Upper lobe of right lung (tissue), 1 donor: ENCODE measurements at places on chromosomes 1 and 21. TPM values are rescaled to one million over a fixed set of nuclear protein-coding genes. Genes with fewer than 3 reads are reported as not detected.

DNA sequence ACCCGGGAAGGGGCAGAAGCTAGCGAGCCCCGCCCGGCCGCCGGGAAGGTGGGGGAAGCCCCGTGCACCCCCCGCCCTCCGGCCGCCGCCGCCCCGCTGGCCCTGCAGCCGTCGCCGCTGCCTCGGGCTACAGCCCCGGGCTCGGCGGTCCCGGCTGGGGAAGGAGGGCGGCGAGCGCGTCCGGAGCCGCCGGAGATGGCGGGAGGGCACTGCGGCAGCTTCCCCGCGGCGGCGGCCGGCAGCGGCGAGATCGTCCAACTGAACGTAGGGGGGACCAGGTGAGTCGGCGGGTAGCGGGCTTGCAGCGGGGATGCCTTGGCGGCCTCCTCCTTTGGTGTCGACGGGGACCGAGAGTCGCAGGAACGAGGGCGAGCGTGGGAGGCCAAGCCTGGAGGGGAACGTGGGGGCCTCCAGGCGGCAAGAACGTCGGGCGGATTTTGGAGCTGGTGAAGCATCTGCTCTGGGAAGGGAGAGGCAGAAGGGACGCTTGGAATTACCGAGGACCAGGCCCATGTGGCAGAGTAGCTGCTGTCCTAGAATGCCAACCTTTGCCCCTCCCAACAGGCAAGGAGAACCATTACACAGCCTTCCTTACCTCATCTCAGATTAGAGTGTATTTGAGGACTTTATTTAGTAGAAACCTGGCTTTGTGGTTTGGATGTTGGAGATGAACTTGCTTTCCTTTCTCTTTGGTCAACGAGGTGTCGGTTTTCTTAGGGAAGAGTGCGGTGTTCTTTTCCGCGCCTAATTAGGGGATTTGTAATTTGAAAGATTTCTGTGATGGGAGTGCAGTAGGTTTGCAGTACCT is 591 bp downstream of the KCTD3 start:
- H3K27ac ChIP-seq: peak overlapping the region; percentile 83
- no peaks in the 10 kb centered on the region for H3K27me3 ChIP-seq
- peak; percentile 79 for DNase-seq
- H3K4me3 ChIP-seq: peak overlapping the region; percentile 72
- H3K36me3 ChIP-seq: no peaks in the 10 kb centered on the region

DNA sequence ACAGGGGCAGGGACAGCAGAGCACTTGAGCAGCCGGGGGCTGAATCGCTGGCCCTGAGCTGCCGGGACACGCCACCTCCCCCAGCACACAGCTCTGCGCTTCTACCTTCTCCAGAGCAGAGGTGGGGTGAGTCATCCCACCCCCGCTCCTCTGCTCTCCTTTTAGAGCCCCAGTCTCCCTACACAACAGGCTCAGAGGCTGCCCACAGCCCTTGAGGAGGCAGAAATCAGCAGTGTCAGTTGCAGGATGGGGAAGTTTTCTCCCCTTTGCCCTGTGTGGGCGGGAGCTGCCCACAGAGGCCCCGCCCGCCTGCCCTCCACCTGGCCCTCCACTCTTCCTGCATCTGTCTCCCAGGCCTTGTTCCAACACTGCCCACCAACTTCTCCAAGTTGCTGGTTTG is 94.6 kb downstream of the STUM start:
- no peak overlapping the region for H3K4me3 ChIP-seq
- peak; percentile 77 for DNase-seq
- peaks cover 67% of the 10 kb centered on the region for H3K36me3 ChIP-seq
- no peak overlapping the region for H3K27ac ChIP-seq

- no peaks in the 10 kb centered on the region for H3K27me3 ChIP-seq
- DNase-seq: no peak
- H3K27ac ChIP-seq: no peak overlapping the region
- no peaks in the 10 kb centered on the region for H3K36me3 ChIP-seq
- H3K4me1 ChIP-seq: no peaks in the 10 kb centered on the region
- H3K4me3 ChIP-seq: no peak overlapping the region
Measured at GRCh38 chr1:193448682-193449461, 262.5 kb upstream of the B3GALT2 start.

- H3K4me3 ChIP-seq: no peak overlapping the region
- H3K36me3 ChIP-seq: no peaks in the 10 kb centered on the region
- DNase-seq: peak; percentile 16
- no peaks in the 10 kb centered on the region for H3K27me3 ChIP-seq
- no peaks in the 10 kb centered on the region for H3K4me1 ChIP-seq
Measured at GRCh38 chr1:225476100-225476511, 48.3 kb upstream of the LBR start.

DNA sequence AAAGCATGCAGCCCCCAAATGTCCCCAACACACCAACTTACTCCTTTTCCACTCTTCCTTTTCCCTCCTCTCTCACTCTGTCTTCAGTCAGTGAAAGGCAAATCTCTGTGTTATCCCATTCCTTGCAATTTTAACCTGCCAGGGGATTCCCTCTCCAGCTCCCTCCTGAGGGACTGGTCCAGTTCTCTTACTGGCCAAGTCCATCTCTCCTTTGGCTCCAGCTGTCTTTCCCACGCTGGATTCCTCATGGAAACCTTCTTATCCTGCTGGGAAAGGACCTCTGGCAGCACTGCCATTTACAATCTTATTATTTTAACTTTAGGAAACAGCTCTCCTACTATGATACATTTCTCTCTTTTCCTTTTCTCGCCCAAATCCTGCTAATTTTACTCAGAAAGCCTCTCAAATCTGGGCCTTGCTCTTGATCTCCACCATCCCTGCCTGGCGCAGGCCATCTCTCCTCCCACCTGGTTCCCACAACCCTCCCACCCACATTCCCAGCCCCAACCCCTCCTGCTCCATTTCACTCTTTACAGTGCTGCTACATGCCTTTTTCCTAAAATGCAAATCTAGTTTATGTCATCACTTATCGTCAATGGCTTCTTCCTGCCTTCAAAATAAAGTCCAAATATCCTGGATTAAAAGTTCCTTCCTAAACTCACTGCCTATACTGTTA is 72.7 kb upstream of the CNN3 start:
- H3K36me3 ChIP-seq: no peaks in the 10 kb centered on the region
- no peak for DNase-seq
- H3K27me3 ChIP-seq: no peaks in the 10 kb centered on the region
- no peak overlapping the region for H3K27ac ChIP-seq
- H3K4me1 ChIP-seq: peaks cover 15% of the 10 kb centered on the region

DNA sequence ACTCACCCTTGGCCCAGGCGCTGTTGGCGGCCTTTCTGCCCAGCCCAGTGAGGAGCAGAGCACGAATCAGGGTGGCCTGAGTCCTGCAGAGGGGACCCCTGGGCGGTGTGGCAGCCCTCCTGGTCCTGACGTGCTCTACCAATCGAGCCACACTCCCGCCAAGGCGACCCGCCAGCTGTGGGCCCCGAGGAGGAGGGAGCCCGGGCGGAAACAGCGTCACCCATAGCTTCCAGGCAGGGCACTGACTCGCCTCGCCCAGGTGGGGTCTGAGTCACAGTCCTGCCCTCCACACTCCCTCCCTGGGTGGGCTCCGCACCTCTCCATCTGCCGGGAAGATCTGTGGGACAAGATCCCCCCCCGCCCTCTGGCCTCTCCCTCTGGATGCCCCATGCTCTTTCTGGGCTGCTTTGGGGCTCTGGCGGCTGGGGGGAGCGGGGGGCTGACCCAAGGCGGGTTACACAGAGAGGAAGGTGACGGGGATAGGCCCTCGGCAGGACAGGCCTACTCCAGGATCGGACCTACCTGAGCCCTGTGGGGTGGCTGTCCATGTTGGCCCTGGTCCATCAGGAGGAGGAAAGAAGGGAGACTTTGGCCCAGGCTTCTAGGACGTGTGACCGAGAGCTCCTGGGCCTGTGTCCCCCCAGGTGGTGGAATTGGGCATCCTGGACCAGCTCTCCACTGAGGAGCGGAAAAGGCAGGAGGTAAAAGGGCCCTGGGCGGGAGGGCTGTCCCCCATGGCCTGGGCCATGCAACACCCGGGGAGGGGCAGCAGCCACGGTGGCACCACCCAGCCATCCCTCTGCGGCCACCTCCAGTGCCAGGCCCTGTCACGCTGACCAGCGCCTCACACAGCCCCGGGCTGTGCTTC is 14.0 kb downstream of the ARHGEF16 start:
- H3K4me1 ChIP-seq: peaks cover 4% of the 10 kb centered on the region
- no peak overlapping the region for H3K4me3 ChIP-seq
- peak; percentile 64 for DNase-seq
- H3K27me3 ChIP-seq: no peaks in the 10 kb centered on the region
- no peaks in the 10 kb centered on the region for H3K36me3 ChIP-seq

GRCh38 chr1:160834945-160835565 is 27.6 kb downstream of the CD244 start:
- peaks cover 22% of the 10 kb centered on the region for H3K4me1 ChIP-seq
- H3K27ac ChIP-seq: no peak overlapping the region
- no peak overlapping the region for H3K4me3 ChIP-seq
- no peaks in the 10 kb centered on the region for H3K27me3 ChIP-seq
- H3K36me3 ChIP-seq: no peaks in the 10 kb centered on the region
- DNase-seq: no peak

GRCh38 chr1:1914101-1914970 is 724 bp upstream of the CALML6 start:
- H3K27me3 ChIP-seq: no peaks in the 10 kb centered on the region
- H3K4me1 ChIP-seq: peaks cover 14% of the 10 kb centered on the region
- H3K27ac ChIP-seq: no peak overlapping the region
- H3K4me3 ChIP-seq: no peak overlapping the region
- no peaks in the 10 kb centered on the region for H3K36me3 ChIP-seq

- no peak overlapping the region for H3K27ac ChIP-seq
- peaks cover 70% of the 10 kb centered on the region for H3K36me3 ChIP-seq
- H3K4me3 ChIP-seq: no peak overlapping the region
- H3K27me3 ChIP-seq: no peaks in the 10 kb centered on the region
Measured at GRCh38 chr1:25809283-25809926, 9.4 kb downstream of the SELENON start.

The TSNAX gene
- 36.0 TPM for total RNA-seq

The NPR1 gene
- 69.4 TPM for total RNA-seq

The MYOG gene
- total RNA-seq: not detected

The AMY1A gene
- 1.6 TPM for total RNA-seq

The SPRR2E gene
- total RNA-seq: not detected

The CR1 gene
- total RNA-seq: 11.4 TPM

The PPIE gene
- 36.5 TPM for total RNA-seq

The AJAP1 gene
- 0.52 TPM for total RNA-seq
